Cortex of kidney (tissue), 1 donor: ENCODE measurements at places on chromosomes 4 and X.

- no peak for DNase-seq
Measured at GRCh38 chrX:6291444-6291843, 62.8 kb upstream of the NLGN4X start.

- no peak for DNase-seq
Measured at GRCh38 chrX:47145395-47146120, 537 bp downstream of the RBM10 start.

- no peak for DNase-seq
Measured at GRCh38 chr4:40173470-40173875, 23.4 kb upstream of the RHOH start.

- DNase-seq = no peak
Measured at GRCh38 chr4:70392057-70392776, 5.5 kb upstream of the OPRPN start.

- DNase-seq = no peak
Measured at GRCh38 chr4:7481227-7481626, 46.5 kb upstream of the PSAPL1 start.

GRCh38 chrX:67436867-67437266, 107.0 kb upstream of the AR start:
- DNase-seq = no peak

GRCh38 chrX:145817331-145818185, at the start of gene SLITRK2:
Gene SLITRK2, plus strand, starts transcription at chrX:145817829. Its CDS starts 4,597 bp downstream, at chrX:145822426.
- DNase-seq = no peak
